ENCODE measurements at places on chromosomes 6 and 20. TPM values are rescaled to one million over a fixed set of nuclear protein-coding genes. Genes with fewer than 3 reads are reported as not detected.

GRCh38 chr20:2005831-2006426 is 12.1 kb upstream of the PDYN start:
- no peak overlapping the region for H3K27ac ChIP-seq
- no peak overlapping the region for H3K4me3 ChIP-seq
- no peaks in the 10 kb centered on the region for H3K4me1 ChIP-seq

DNA sequence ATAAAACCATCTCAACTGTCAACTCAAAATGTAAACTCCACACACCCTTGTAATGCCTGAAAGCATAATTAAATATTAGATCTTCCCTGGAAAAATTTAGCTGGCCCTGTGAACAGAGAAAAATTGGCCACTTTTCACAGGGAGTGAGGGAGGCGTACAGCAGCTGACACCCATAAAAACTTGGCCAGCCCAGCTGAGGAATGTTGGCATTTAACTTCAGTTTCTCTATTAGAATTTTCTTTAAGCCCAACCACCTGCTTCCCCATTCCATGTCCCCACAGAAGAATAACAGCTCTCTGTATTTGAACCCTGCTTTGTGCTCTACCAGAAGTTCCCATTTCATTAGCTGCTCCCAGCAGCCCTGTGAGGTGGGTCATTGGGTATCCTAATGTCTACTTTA is 41.0 kb downstream of the PKHD1 start:
- H3K36me3 ChIP-seq = no peaks in the 10 kb centered on the region
- H3K4me3 ChIP-seq = no peak overlapping the region
- no peaks in the 10 kb centered on the region for H3K27me3 ChIP-seq
- DNase-seq = no peak
- no peak overlapping the region for H3K27ac ChIP-seq

The TTLL9 gene
- not detected for total RNA-seq

GRCh38 chr6:121858310-121858709 is 422.9 kb downstream of the GJA1 start:
- peaks cover 10% of the 10 kb centered on the region for H3K36me3 ChIP-seq
- H3K27ac ChIP-seq = no peak overlapping the region
- no peak overlapping the region for H3K4me3 ChIP-seq
- no peaks in the 10 kb centered on the region for H3K27me3 ChIP-seq

The OOEP gene
- not detected for total RNA-seq

Data from HFFc6 (cell line).